Activated CD8-positive, alpha-beta memory T cell treated with anti-CD3 and anti-CD28 coated beads for 48 hours (primary cell): ENCODE measurements at places on chromosomes 7 and 10.

GRCh38 chr7:66167773-66168387 lies 37.3 kb upstream of the TPST1 start:
- no peak for DNase-seq

GRCh38 chr10:121648493-121648892 lies 50.2 kb upstream of the FGFR2 start:
- no peak for DNase-seq

DNA sequence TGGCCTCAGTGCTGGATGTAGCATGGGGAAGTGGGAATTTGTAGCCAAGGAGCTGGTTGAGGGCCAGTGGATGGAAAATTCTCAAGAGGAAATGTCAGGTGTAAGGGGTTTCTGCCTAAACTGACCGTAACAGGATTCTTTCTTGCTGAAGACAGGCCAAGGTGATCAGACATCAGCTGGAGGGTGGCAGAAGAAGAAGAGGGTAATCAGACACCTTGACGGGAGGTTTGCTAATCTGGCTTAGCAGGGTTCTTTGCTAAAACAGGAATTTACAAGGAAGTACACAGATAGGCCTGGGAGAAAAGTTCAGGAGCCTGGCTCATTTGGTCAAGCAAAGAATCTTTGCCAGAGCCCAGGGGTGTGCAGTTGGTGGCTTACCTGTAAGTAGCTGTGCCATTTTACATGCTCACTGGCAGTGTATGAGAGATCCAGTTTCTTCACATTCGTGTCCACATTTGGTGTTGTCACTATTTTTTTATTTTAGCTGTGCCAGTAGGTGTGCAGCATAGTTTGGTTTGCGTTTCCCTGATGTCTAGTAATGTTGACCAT lies 73.7 kb downstream of the BMPR1A start:
- no peak for DNase-seq

- DNase-seq = no peak
Measured at GRCh38 chr10:26374426-26374825, 63.7 kb upstream of the APBB1IP start.

GRCh38 chr10:123390874-123391273 lies 236.7 kb downstream of the BUB3 start:
- DNase-seq = no peak

GRCh38 chr7:157089100-157089610 lies 49.6 kb upstream of the UBE3C start:
- DNase-seq = no peak

DNA sequence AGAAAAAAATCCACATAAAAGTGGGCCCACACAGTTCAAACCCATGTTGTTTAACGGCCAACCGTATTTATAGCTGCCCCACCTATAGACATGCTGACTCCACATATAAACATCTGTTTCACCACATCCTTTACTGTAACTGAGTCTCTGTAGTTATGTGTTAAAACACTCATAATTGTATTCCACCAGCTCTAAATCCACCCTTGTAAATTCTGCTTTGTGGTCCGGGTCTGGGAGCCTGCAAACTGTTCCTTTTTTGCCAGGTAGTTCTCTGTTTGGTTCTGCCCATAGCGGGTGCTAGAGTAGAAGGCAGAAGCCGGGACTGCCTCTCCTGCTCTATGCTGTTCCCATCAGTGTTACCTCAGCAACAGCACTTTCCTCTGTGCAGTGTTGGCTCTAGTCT lies 20.2 kb upstream of the FHIP2A start:
- no peak for DNase-seq

DNA sequence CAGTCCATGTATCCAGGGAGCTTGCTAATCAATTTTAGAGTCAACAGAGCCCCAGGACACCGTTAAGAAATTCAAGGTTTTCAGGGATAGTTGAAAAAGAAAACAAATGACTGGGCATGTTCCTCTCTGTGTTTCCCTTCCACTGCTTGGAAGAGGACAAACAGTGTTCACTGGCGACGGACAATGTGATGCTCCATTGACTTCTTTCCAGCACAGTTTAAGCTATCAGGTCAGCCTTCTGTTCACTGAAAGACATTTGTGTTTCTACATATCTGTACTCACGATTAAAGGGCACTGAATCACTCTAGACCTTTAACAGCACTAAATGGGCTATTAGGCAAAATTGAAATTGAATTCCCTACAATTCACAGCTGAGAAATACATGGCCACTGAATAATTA lies 123.6 kb downstream of the RNLS start:
- no peak for DNase-seq

DNA sequence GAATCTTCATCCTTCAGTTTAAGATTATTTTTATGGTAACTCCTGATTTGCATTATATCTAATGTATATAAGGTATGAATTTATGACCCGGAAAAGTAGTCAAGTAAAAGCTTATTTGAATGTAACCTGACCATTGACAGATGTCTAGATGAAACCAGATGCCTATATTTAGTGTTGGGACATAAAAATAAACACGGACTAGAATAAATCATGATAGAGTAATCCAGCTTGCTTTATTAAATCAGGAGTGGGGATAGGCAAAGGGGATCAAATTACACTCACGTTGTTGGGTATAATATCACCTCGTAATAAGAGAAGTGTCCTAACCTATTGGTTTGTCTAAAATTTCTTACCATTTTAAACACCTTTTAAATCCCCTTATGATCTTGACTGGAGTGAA lies 244.6 kb downstream of the AGMO start:
- DNase-seq = no peak

DNA sequence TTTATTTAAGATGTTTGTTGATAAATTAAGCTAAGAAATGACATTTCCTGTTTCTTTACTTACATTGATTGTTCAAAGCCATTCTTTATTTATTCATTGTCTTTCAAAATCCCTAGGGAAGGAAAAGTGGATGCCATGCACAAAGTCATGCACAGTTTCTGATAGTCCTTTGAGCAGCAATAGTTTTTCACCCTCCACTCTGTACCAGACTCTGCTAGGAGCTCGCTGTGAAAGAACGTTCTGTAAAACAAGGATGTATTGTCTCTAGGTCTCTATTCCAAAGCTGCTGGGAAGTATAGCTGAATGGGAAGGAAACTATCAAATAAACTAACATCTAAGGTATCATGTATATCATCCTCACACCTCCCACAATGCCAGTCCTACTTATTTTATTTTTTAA lies 7.8 kb upstream of the NOC3L start:
- no peak for DNase-seq

DNA sequence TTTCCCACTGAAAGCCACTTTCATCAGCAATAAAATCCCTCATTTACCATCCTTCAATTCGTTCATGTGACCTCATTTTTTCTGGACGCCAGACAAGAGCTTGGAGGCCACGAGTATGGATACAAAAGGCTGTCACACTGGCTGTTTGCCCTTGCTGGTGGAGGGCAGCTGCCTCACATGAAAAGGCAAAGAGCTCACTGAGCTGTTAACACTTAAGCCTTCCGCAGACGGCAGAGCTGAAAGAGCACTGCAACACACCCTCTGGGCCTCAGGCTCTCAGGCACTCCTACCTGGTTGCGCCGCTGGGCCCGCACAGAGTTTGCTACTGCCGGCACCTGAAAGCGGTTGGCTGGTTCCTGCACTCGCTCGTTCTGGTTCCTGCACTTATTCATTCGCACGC lies 193.5 kb downstream of the CFTR start:
- DNase-seq = no peak

GRCh38 chr7:145928937-145929336 lies 187.7 kb upstream of the CNTNAP2 start:
- no peak for DNase-seq

GRCh38 chr7:155324012-155324917 lies 26.6 kb downstream of the INSIG1 start:
- DNase-seq = no peak

- no peak for DNase-seq
Measured at GRCh38 chr7:93620057-93620456, 45.5 kb upstream of the CALCR start.

DNA sequence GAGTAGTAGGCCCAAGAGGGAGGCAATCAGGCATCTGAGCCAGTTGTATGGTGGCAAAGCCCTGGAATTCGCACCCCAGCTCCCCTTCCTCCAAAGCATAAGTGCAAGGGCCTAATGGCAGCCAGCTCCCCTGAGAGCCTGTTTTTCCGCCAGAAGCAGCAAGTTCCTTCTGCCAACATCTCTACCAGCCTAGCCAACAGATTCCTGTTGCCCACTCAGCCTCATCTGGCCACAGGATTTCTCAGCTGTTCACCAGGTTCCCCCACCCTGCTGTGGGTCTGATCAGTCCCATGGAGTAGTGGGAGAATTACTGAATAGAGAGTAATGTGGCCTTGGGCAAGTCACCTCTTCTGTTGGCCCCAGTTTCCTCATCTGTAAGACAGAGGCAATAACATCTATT lies 186.2 kb upstream of the PDE1C start:
- no peak for DNase-seq

GRCh38 chr10:78914502-78915189 lies 154.1 kb upstream of the ZMIZ1 start:
- DNase-seq = no peak

- no peak for DNase-seq
Measured at GRCh38 chr7:113945018-113945938, 26.5 kb upstream of the PPP1R3A start.

DNA sequence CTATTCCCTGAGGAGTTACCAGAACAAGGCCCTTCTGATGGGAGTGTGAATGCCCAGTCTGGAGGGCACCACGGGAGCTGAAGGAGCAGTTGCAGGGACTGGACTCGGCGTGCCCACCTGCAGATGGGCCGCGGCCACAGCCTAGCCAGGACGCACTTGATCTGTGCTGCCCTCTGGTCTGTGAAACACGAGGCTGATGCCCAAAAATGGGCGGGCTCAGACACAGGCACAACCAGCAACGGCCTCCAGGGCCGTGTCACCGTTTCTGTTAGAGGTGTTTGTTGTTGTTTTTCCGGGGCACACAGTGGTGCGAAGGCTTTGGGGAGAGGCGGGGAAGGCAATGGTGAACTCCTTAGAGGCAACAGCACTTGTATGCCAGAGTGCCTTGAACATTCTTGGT lies 235.8 kb downstream of the DNAJB6 start:
- no peak for DNase-seq

GRCh38 chr10:27998178-27998953 lies 513 bp downstream of the ODAD2 start:
- no peak for DNase-seq

- no peak for DNase-seq
Measured at GRCh38 chr10:71996592-71997371, 32.6 kb downstream of the CHST3 start.
